ENCODE measurements at places on chromosomes 1 and 21.

GRCh38 chr1:107339775-107340174 is 198.9 kb downstream of the NTNG1 start:
- no peak for DNase-seq

- no peak for DNase-seq
These were observed 801 bp downstream of the RPS6KC1 start for GRCh38 chr1:213051881-213052202.

GRCh38 chr1:237074371-237075117 is 32.6 kb downstream of the RYR2 start:
- no peak for DNase-seq

GRCh38 chr1:15345705-15346345 is 63.9 kb upstream of the EFHD2 start:
- peak; percentile 83 for DNase-seq

DNA sequence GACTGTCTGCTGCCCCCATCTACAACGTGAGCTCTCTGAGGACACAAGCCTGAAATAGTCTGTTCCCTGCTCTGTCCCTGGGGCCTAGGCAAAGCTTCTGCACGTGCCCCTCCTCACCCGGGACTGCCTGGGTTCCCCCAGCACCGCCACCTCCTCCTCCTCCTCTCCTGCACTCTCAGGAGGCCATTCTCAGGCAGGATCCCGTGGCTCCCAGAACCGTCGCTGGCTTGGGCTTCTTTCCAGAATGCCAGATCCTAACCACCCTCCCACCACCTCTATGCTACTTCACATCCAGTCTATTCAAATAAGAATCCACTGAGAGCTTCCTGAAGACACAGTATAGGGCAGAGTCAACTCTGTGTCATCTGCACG is 11.2 kb downstream of the NPHP4 start:
- no peak for DNase-seq

DNA sequence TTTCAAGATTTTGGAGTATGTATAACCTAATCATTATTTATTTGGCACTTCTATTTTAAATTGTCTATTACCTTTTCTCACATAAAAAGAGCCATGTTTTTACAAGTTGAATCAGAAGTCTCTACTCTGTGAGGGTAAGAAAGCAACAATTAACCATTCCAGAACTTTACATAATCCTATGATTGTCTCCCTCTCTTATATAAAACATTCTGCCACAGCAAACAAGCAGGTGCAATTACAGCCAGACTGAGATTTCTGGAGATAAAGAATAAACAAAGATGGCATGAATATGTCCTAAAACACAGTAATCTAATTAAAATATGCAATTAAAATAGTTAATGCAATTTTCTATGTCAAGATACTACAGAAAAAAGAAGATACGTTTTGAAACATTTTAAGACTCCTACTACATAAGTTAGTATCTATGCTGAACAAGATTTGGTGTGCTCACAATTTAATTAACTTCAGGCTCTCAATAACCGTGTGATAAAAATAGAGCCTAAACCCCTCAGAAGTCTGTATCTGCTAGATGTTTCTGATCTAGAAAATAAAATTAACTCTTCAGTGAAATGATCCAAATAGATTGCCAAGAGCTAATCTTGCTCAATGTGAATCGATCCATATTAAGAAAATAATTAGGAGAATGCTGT is 13.7 kb upstream of the TMPRSS15 start:
- DNase-seq: no peak

DNA sequence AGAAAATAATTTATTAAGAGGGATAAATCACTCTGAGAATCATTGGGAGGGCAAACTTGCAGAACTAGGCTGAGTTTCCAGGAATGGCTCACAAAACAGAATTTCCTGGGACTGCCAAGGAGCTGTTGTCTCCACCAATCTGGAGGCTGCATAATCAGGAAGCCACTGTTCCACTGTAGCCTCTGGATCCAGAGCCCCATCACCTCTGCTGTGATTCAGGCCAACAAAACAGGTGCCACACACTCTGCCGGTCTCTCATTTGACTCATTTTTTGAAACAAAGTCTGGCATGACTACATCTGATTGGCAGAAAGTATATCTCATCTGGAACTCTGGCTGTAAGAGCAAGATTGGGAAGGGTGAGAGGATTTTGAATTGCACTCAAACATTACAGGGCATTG is 178.9 kb upstream of the C1orf105 start:
- no peak for DNase-seq

DNA sequence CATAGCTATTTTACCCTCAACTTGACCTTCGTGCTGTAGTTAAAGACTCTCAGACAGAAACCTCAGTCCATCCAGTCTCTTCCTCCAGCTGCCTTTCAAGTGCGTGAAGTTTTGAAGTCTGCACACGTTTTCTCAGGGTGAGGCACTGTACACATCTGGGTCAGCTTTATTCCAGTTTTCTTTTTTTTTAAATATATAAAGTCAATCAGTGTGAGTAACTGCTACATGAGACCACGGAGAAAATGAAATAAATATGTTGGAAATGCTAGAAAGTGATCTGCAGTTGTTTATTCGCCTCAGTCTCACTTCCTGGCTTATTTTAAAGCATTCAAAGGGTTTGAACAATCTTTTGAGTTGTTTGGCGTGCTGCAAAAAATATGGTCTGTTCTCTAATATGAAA is 135.7 kb downstream of the ROR1 start:
- no peak for DNase-seq

DNA sequence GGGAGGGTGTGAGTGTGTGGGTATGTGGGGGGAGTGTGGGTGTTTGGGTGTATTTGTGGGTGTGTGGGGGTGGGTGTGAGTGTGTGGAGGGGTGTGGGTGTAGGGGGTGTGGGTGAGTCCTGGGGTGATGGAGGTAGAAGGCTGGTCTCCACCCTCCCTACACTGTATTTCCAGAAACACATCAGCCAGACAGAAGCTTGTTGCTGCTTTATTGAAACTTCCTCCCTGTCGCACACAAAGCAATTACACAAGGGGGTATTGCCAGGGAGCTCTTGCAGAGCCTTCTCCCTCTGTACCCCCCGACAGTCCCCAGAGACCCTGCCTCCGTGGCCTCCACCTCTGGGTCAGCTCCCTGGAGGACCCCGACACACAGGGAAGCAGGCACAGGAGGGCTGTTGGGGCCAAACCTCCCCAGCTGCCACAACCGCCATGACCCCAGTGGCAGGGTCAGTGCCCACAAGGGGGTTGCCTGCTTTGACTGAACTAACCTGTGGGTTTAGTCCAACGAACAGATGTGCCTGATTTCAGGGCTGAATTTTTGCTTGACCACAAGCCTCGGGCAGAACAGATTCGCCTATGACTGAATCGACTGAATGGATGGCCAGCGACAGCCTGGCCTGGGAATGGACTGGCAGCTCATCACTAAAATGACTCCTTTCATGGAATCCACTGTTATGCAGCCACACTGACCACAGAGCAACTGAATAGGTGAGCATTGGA is 9.1 kb upstream of the MATN1 start:
- no peak for DNase-seq

GRCh38 chr1:82542141-82542540 is 741.4 kb downstream of the ADGRL2 start:
- DNase-seq: no peak

GRCh38 chr1:10538646-10539355 is 64.1 kb downstream of the PEX14 start:
- no peak for DNase-seq

DNA sequence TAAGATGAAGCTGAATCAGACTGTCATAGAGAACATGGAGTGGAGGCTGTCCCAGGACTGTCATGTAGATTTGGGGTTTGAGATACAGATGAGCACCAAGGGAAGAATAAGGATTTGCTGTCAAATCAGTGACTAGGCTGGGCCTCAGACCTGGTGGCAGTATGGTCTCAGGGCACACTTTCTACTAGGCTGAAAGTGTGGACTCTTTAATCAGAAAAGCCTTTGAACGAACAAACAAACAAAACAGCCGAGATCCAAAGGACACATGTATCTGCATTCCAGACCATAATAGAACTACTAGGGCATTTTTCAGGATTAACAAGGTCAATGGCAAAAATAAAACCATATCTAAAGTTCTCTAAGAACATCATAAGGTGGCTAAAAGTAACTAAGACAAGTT is 2.9 kb downstream of the OR10J1 start:
- DNase-seq: no peak

GRCh38 chr1:25675729-25676476 is 59.3 kb downstream of the MAN1C1 start:
- peak; percentile 67 for DNase-seq

- no peak for DNase-seq
These were observed 107.9 kb downstream of the USP25 start for GRCh38 chr21:15837645-15838044.

- DNase-seq: no peak
These were observed 770 bp downstream of the NTNG1 start for GRCh38 chr1:107141491-107142126.

DNA sequence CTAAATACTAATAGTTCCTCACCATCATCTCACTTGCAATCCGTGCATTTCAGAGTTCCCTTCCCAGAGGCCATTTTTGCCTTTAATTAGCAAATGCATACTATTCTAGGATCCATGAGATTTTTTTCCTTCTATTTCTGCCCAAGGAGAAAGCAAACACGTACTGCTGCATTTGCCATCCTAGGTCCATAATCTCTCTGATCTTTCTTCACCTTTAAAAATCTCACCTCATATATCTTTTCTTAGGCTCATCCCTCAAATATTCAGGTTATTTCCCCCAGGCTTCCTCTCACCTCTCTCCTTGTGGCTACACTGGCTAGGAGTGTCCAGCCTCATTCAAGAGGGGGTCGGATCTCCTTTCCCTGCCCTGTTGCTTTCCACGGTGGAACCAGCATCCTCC is 338.6 kb downstream of the SETD4 start:
- no peak for DNase-seq

DNA sequence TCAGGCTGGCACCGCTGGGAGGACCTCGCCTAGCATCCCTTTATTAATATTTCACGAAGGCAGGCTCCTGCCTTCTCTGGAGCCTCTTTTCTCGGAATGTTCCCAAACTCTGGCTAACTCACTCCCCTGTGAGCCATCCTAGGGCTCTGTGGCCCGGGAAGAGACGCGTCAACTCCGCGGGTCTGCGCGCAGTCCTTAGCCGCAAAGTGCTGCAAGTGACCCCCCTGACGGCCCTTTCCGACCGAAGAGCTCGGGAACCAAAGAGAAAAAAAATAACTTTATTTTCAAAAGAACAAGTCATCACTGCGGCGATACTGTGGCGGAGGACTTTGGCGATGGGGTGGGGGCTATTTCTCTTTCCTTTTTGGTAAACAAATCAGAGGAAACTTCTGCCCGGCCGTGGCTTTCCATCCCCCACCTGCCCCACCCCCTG is 14.6 kb downstream of the NR5A2 start:
- no peak for DNase-seq

DNA sequence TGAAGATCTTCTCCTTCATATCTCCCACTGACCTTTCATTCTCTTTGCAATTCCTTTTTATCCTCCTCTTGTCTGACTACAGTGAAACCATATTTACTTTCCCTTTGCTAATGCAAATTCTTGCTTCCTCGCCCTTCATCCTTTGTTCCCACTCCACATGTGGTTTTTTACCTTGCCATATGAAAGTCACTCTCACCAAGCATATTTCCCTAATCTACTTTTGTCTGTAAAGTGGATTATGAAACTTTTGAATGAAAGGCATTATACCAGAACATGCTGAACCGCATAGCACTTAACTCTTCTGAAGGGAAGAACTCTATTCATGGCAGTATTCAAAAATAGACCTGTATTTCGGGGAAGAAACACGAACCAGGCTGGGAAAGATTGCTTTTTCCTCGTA is 8.0 kb upstream of the TMPRSS15 start:
- no peak for DNase-seq

GRCh38 chr21:20313013-20313412 is 685.2 kb upstream of the NCAM2 start:
- no peak for DNase-seq

DNA sequence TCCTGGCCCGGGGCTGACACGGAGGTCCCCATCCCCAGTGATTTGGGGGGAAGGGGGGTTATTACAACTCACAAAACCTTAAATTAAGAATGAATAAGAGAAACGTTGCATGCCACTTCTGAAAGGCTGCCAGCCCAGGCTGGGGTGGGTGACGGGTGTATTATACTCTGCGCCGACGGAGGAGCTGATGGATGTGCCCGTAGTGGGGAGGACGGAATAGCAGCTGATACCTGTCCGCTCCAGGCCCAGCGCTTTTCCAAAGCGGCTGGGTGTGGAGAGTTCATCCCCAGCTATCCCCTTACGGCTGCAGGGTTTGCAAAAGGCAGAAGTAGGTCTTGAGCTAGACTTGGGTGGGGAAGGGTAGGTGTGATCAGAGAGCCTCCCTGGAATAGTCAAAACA is 63.8 kb upstream of the CASZ1 start:
- DNase-seq: no peak

DNA sequence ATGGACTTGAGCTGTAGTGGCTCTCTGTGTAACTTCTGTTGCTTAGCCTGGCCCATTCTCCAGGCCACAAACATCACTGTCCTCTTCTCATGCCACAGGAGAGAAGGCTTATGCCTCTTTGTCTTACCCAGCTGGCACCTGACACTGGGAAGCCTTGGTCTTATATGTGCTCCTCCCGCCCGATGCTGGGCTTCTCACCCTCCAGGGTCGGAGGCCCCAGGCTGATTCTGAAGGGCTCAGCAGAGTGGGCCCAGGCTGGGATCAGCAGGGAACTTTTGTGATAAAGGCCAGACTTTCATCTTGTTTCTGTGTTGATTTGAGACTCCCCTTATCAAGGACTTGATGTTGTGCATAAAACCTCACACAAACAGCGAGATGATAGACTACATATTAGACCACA is 29.8 kb downstream of the TRPM2 start:
- DNase-seq: no peak
